Lower lobe of right lung (tissue), 2 donors: ENCODE measurements at places on chromosomes 7 and 10. TPM values are rescaled to one million over a fixed set of nuclear protein-coding genes. Genes with fewer than 3 reads are reported as not detected.

- no peak for DNase-seq
These were observed 29.8 kb downstream of the PRR15 start for GRCh38 chr7:29593459-29593858.

GPNMB gene
- total RNA-seq = 452 TPM

GRCh38 chr10:33010132-33011037, 52.4 kb upstream of the ITGB1 start:
- DNase-seq = no peak

AKR1E2 gene
- total RNA-seq = 11.3 TPM

FZD8 gene
- total RNA-seq = 13.3 TPM

- DNase-seq = peak; percentile 74
These were observed at the start of gene RAB19 for GRCh38 chr7:140403878-140404564. RAB19 (plus strand) TSS chr7:140404058; CDS start chr7:140407647, 3,589 bp downstream.

SNX10 gene
- total RNA-seq = 85.1 TPM

ACHE gene
- total RNA-seq = 0.97 TPM

DNA sequence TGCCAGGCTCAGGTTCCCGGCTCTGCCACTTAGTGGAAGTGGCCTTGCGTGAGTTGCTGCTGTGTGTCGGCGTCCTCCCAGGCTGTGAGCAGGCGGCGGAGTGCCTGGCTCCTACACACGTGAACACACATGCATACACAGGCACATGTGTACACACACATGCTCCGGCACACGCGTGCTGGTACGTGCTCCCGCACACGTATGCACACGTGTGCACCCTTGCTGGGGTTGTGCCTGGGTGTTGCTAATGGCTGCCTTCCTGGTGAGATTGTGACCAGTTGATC, 107.6 kb downstream of the INPP5A start:
- DNase-seq = peak; percentile 39

GRCh38 chr7:146096994-146097393, 19.6 kb upstream of the CNTNAP2 start:
- DNase-seq = no peak

- DNase-seq = no peak
These were observed 494 bp upstream of the RHBDD2 start for GRCh38 chr7:75878312-75878768.
